Dermis lymphatic vessel endothelial cell (primary cell): ENCODE measurements at places on chromosomes 3 and 15. TPM values are rescaled to one million over a fixed set of nuclear protein-coding genes. Genes with fewer than 3 reads are reported as not detected.

The DPPA2 gene
- not detected in 2 replicates for total RNA-seq

The TGM4 gene
- under 0.01 TPM in 1 of 2 replicates, not detected in the other for total RNA-seq

The SLC24A5 gene
- not detected in 2 replicates for total RNA-seq

The C3orf20 gene
- under 0.01 TPM in 2 replicates for total RNA-seq

The TLR9 gene
- not detected in 2 replicates for total RNA-seq

The HIGD2B gene
- total RNA-seq = 0.11 and 0.17 TPM in 2 replicates

The TRPM1 gene
- total RNA-seq = 0.11 TPM in 1 of 2 replicates, not detected in the other

The FRMD5 gene
- 0.33 and 0.52 TPM in 2 replicates for total RNA-seq

The DUOX1 gene
- total RNA-seq = not detected in 2 replicates

The PRRT3 gene
- total RNA-seq = 0.52 and 0.54 TPM in 2 replicates

The PLOD2 gene
- total RNA-seq = 52.7 and 99.7 TPM in 2 replicates

The FAM219B gene
- 32.8 and 41.5 TPM in 2 replicates for total RNA-seq

The SEMA3F gene
- total RNA-seq = 13.5 and 14.2 TPM in 2 replicates

The GP5 gene
- 0.09 and 0.22 TPM in 2 replicates for total RNA-seq

The NRG4 gene
- not detected in 2 replicates for total RNA-seq

The SNUPN gene
- 14.2 and 16.9 TPM in 2 replicates for total RNA-seq

The RGMA gene
- under 0.01 TPM in 1 of 2 replicates, not detected in the other for total RNA-seq

The ACTR8 gene
- total RNA-seq = 34.2 and 35.1 TPM in 2 replicates

The LMAN1L gene
- total RNA-seq = not detected in 2 replicates

The CTXND1 gene
- total RNA-seq = not detected in 2 replicates

The MME gene
- total RNA-seq = 0.69 and 1.1 TPM in 2 replicates

The PATL2 gene
- 0.09 and 0.11 TPM in 2 replicates for total RNA-seq

The WDR72 gene
- not detected in 2 replicates for total RNA-seq

The ZCWPW2 gene
- total RNA-seq = 0.22 and 0.43 TPM in 2 replicates

The ADGRG7 gene
- not detected in 2 replicates for total RNA-seq

The POLR2M gene
- total RNA-seq = 85.0 and 265 TPM in 2 replicates

The CPNE9 gene
- total RNA-seq = not detected in 2 replicates
